ENCODE measurements at places on chromosomes 2 and 18.
A peak's percentile ranks its signal among the peaks of the same experiment; 100 is the strongest.

DNA sequence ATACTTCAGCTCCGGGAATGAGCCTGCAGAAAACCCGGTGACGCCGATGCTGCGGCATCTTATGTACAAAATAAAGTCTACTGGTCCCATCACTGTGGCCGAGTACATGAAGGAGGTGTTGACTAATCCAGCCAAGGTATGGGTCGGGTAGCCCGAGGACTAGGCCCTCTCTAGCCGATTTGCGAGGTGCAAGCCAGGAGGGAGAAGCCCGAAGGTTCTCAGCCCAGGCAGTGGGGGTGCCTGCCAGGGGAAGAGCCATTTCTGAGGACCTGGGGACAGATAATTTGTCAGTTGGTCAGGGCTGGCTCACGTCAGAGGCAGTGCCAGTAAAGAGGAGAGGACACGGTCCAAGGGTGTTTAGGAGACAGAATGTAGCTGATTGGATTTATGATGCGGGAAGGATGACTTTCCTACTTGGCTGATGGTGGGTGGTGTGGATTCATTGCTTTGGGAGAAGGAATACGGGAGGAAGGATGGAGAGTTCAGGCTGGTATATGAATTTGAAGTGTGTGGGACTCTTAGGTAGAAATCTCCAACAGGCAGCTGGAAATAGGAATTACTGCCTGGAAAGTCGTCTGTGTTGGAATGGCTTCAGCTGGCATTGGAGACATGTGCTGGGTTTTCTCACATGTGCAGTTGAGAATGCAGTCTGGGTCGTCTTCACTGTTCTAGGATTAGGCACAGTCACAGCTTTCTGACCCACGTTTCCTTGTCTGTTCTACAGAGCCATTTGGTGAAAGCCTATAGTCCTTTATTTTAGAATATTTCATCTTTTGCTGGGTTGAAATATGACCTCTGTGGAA lies 874 bp downstream of the NDUFAF7 start:
- DNase-seq: no peak

DNA sequence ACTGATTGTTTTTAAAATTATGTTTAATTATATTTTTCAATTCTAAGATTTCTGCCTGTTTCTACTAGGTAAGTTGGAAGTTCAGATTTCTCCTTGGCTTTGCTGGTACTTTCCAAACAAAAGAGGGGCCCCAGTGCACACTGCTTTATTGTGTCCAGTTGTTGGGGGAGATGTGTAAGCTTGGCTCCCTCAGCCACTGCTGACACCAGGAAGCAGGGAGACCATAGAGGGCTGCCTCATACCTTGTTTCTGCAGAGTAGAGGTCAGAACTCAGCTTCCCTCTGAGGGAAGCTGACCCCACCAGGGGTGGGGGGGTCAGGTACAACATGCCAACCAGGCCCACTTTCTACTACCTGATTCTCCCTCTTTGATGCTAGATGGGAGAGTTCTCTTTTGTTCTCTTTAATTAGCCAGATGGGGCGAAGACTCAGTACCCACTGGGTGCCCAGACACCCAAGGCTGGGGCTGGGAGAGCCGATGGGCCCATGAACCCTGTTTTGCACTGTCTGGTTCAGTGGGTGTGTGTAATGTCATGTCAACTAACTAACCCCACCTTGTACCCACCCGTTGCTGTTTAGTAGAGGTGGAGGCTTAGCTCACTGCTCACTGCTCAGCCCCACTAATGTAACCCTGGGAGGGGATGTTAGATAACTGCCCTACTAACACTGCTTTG lies 14.7 kb downstream of the BCL2L11 start:
- DNase-seq: no peak

DNA sequence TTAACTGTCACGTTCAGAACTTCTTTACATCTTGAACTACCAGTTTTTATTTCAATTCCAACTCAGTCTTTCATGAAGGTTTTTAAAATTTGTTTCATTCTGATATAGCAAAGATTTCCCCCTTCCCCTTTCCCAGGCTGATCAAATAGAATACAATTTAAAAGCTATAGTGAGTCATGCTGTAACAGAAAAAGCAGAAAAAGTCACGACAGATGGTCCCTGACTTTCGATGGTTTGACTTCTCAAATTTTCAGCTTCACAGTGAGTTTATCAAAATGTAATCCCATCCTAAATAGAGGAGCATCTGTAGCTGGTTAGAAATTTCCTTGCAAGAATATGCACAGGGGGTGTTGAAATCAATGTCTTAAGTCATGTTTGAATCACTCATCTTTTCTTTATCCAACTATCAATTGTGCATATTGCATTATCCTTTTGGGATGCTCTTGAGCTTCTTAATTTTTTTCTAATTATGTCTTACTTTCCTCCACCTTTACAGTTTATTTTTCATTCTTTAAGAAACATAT lies 500.3 kb downstream of the LRP1B start:
- no peak for DNase-seq

GRCh38 chr2:194486326-194486725 lies 1170.7 kb upstream of the SLC39A10 start:
- no peak for DNase-seq

DNA sequence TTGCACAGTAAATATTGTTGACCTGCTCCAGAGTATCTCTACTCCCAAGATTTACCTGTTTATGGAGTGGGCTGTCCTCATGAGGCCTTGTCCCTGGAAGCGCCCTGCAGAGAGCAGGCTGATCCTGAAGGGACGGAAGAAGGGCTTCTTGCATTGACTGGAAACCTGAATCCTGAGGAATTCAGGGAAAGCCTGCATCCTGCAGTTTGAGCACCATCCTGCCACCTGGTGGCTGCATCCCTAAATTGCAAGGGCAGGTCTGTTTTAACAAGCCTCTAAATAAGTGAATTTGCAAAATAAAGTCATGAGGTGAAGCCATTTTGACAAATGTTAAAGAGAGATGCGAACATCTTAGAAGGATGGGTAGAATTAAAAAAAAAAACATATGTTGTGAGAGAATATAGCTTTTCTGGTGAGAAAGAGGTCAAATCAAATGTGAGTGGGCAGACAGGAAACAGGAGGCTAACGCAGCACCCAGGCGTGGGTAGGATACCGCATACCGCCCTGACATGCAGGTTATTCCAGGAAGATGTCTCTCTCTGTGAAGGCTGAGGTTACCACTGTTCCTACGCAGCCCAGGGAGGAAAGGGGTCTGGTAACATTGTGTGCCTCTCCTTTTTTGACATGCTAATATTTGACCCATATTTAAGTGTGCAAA lies 754.9 kb downstream of the RNF144A start:
- DNase-seq: peak; percentile 44

DNA sequence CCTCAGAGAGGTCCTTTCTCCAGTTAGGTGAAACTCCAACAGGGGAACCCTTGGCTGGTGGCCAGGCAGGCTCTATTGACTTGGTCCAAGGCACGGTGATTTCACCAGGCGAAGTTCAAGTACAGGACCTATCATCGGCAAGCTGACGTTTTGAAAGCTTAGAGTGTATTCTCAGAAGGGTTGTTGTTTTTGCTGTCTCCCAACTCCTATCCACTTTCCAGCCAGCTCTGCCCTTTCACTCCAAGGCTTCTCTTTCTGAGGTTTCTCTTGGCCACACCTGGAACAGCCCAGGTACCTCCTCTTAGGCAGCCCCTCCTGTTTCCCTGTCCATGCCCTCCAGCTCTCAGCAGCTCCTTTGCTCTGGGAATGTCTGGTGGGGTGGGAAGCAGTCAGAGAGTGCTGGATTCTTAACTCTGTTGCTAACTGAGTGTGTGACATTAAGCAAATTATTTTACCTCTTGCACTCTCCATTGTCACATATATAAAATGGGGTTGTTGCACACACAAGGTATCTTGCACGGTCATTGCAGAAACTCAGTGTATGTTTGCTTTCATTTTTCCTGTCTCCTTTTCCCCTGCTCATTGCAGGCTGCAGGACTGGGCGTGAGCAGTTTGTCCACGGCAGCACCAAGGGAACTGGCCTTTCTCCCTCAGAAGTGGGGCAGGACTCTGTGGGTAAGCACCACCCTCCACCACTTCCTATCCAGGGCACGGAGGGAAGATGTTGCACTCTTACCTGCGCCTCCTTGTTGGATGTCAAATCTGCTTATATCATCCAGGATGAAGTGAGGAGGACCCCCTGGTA lies 30.2 kb downstream of the CAPN13 start:
- DNase-seq: no peak

- DNase-seq: no peak
Measured at GRCh38 chr2:162917626-162918025, 79.1 kb upstream of the KCNH7 start.

DNA sequence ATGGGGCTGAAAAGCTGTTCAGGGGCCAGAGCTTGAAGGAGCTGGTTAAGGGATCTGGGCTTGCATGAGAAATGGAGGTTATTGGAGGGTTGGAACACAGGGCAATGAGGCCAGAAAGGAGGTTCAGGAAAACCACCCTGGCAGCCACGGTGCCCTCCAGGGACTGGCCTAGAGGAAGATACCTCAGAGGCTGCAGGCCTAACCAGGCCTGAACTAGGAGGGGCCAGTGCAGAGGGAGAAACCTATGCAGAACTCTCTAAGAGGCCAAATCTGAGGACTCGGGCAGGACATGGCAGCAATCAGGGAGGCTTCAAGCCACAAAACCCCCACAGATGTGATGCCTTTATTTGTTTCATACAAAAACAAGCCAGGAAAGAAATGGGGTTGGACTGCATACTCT lies 66.8 kb downstream of the BIN1 start:
- no peak for DNase-seq

GRCh38 chr18:56481751-56482150 lies 156.6 kb downstream of the TXNL1 start:
- DNase-seq: no peak

DNA sequence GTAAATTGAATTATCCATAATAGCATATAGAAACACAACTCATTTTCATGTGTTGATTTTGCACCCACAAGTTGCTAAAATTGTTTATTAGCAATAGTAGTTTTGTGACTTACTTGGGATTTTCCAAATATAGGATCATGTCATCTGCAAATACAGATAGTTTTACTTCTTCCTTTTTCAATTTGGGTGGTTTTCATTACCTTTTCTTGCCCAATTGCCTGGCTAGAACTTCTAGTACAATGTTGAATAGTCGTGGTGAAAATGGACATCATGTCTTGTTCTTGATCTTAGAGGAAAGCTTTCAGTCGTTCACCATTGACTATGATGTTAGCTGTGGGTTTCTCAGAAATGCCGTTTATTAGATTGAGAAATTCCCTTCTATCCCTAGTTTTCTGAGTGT lies 60.2 kb upstream of the TCF7L1 start:
- DNase-seq: no peak

- no peak for DNase-seq
Measured at GRCh38 chr18:79817607-79817998, 19.9 kb downstream of the KCNG2 start.

- no peak for DNase-seq
Measured at GRCh38 chr2:147247749-147248148, 597.1 kb upstream of the ACVR2A start.

- DNase-seq: peak; percentile 57
Measured at GRCh38 chr2:225090746-225091145, 48.5 kb upstream of the DOCK10 start.

DNA sequence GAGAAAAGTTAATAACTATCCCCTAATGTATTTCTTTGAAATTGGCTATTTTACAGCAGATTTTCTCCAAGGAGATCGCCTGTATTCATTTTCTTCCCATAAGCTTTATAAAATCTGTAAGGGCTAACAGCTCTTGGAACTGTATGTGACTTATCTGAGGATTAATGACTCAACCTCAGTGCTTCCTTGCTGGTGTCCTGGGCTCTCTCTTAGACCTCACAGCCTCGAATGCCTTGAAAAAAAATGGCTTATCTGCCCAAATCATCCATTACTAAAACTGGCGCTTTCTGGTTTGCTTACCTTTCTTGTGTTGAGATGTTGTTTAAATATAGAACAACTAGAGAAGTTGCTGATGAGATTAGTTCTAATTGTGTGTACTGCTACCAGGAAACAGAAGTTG lies 713.6 kb downstream of the SLC4A3 start:
- no peak for DNase-seq

- DNase-seq: no peak
Measured at GRCh38 chr2:11405599-11406266, 60.2 kb downstream of the E2F6 start.

DNA sequence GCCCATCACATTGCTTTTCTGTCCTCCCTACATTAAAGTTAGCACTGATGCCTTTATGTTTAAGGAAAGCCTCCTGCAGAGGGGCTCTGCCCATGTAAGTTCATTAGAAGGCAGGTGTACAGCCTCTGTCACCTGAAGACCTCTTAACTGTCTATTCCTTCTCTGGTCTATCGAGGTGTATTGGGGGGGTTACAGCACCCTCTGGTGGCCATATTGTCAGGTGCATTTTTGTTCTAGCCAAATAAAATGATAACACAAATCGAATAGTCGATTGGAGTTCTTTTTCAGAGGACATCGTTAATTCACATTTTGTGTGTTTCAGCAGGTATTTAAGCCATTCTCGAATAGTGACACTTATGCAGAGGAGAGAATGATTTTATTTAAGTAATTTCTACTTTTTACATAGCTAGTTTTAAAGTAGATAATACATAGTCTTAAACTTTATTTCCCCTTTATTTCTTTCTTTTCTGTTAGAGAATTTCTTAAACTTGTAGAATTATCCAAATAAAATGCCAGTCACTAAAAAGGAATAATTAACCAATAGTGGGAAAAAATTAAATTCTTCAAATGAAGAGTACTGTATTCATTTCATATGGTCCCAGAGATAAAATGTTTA lies 136.8 kb downstream of the NEDD4L start:
- peak; percentile 48 for DNase-seq

DNA sequence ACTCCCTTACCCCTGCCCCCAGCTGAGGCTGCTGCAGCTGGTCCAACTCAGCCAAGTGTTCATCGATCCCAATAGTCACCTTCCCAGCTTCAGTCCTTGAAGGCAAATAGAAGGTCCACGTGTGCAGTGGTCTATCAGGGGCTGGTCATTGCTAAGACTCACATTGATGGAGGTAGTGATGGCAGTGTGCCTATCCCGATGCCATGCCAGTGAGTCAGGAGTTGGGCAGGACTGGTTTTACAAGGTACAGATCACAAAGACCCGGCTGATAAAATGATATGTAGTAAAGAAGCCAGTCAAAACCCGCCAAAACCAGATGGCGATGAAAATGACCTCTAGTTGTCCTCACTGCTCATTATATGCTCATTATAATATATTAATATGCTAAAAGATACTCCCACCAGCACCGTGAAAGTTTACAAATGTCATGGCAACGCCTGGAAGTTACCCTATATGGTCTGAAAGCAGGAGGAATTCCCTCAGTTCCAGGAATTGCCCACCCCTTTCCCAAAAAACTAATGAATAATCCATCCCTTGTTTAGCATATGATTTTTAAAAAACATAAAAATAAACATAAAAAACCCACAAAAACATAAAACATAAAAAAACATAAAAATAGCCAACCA lies 2.9 kb upstream of the C2orf80 start:
- DNase-seq: no peak

DNA sequence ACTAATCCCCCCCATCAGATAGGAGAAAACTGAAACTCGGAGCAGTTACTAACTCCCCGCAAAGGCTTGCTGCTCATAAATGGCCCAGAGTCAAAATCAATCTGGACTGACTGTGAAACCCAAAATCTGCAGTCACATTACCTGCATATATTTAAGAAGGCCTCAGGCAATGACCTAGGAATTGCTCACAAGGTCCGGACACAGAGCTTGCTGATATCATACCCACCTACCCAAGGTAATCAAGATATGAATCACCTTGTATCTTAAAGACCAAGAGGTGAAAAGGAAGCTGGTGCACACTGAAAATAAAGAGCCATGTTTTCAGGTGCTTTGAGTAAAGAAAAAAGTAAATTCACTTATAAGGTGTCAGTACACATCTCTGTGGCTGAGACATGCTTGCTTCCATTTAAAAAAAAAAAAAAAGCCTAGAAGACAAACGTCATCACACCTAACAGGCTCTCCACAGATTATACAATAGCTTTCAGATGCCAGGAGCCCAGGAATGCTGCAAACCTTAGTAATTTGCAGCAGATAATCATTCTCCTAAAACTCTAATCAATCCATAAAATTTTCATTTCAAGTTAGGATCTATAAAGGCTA lies 195.4 kb downstream of the ZEB2 start:
- DNase-seq: no peak
